Renal pelvis (tissue), 12 donors: ENCODE measurements at places on chromosomes 5 and 9. TPM values are rescaled to one million over a fixed set of nuclear protein-coding genes. Genes with fewer than 3 reads are reported as not detected.

- DNase-seq, result no peak
These were observed 691.2 kb upstream of the CDH6 start for GRCh38 chr5:30502277-30502676.

GRCh38 chr5:170286386-170286925 lies 11.1 kb downstream of the LCP2 start:
- no peak for DNase-seq

DNA sequence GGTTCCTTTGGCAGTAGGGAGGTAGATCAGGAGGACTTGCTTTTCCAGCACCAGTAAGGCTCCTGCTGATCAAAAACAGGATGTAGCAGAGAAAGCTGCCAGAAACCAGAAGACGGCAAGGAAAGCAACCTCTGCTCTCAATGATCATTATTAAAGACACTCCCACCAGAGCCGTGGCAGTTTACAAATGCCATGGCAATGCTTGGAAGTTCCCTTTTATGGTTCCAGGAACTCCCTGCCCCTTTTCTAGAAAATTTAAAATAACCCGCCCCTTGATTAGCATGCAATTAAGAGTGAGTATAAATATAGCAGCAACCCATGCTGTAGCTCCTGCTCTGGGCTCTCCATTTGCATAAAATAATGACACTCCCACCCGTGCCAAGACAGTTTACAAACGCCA lies 16.1 kb downstream of the EQTN start:
- no peak for DNase-seq

DNA sequence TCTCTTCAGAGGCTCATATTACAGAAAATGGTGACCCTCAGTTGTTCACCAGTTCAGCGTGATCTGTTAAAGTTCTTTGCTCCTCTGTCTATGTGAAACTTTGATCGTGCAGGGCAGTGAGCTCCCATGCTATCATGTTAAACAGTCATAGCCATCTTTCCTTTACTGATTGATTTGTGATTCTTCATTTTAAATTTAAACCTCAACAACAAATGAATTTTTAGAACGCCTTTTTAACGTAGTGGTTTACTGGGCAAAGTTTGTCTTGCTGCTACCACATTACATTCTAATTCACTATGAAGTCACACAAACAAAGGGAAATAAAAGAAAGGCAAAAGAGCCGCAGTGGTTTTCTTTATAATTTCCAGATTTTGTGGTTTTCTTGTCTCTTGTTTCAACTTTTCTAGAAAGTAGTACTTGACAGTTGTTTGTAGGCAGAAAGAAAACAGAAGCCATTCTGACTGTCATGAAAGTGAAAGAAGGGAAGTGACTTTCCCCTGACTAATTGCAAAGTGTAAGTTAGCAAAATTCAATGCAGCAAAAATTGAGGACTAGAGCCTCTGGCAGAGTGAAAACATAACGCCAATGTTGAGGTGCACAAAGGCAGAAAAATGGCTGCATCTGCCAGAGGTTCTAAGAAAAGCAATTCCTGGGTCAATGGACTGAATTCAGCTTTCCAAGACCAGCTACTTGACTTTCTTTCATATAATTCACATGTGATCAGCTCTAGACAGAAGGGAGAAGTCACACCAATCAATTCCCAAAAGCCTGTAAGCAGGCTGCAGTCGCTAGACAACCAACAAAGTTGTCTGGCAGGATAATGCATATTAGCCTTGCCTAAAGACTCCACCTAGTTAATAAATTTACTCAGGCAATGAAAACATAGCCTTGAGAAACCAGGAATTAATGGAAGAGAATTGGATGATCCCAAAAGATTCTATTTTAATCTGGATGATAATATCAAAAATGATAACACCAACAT lies 7.1 kb upstream of the IFNA6 start:
- DNase-seq, result no peak

DNA sequence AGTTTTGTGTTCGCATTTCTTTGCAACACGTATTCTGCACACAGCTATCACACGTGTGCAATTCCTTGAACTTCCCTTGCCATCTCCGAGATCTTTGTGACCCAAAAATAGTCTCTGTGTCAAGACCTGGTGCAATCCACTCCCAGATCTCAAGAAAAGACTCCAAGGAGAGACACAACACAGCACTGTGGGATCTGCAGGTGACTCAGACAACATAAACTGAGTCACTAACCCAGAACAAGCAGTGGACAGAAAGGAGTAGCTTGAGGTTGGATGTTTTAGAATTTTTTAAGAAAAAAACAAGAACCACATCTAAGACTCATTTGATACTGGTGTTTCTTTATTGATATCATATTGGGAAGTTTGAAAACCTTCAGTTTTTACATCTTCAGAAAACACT lies 396.9 kb downstream of the AGTPBP1 start:
- DNase-seq, result no peak

GRCh38 chr5:6801236-6801635 lies 88.0 kb downstream of the TENT4A start:
- no peak for DNase-seq

- no peak for DNase-seq
These were observed 459.6 kb downstream of the ACTL7B start for GRCh38 chr9:108396193-108396592.

- no peak for DNase-seq
These were observed 14.6 kb downstream of the CCNJL start for GRCh38 chr5:160297776-160298175.

DNA sequence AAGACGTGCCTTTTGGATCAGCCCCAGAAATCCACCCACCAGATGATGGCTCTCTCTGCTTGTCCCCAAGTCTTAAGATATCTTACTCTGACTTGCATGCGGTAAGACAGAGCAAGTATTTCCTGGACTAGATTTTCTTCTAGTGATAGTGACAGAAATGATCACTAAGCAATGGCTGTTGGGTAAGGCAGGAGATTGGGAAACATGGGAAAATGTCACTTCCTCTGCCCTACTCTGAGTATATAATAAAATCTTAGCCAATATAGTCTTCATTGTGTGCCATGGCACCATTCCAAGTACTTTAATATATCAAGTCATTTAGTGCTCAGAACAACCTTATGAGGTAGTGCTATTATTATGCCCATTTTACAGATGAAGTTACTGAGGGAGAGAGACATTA lies 31.0 kb upstream of the GNA14 start:
- no peak for DNase-seq

GRCh38 chr5:141992349-141992963 lies 20.4 kb downstream of the GNPDA1 start:
- DNase-seq, result peak; percentile 65

Gene ACTBL2
- polyA plus RNA-seq, result not detected

Gene SPATA31D4
- not detected for polyA plus RNA-seq

Gene RACK1
- polyA plus RNA-seq, result 2,727 TPM

Gene CAAP1
- polyA plus RNA-seq, result 38.7 TPM

Gene GRXCR2
- not detected for polyA plus RNA-seq

Gene CDKN2B
- polyA plus RNA-seq, result 0.40 TPM

Gene DMRTA1
- 1.7 TPM for polyA plus RNA-seq

Gene RNF183
- 7.0 TPM for polyA plus RNA-seq

Gene KIF12
- polyA plus RNA-seq, result 227 TPM
